ENCODE measurements at places on chromosomes 1 and 21.

- DNase-seq = no peak
Observed at GRCh38 chr1:18924221-18924691, 21.9 kb upstream of the ALDH4A1 start.

- DNase-seq = no peak
Observed at GRCh38 chr1:206466840-206467649, 3.2 kb upstream of the IKBKE start.

DNA sequence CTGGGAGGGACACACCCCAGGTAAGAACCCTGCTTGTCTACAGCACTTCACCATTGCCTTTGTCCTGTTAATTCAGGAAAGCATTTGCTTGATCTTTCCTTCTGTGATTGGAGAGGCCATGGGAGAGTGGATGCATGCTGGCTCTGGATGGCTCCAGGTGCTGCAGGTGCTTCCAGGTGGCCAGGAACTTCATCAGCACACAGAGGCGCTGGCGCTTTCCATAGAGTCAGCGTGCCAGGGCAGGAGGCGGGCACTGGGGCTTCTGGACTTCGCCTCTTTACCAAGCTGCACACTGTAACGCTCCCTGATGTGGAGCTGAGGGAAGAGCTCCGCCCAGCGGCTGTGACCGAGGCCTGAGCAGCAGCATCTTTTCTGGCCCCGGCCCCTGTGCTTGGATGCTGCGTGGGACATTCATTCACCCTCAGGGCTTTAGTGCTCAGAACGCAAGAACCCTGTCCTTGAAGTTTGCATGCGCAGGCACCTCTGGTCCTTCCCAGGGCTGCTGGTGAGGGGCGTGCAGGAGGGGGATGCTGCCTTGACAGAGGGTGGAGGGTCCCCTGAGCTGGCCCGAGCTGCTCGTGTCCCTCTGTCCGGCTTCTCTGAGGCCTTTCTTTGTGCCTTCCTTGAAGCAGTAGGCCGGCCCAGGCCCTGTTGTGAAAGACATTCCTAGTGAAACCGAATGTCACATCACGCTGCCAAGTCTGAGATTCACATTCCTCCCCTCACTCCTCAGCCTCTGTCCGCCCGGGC lies 1.6 kb upstream of the MX2 start:
- no peak for DNase-seq

DNA sequence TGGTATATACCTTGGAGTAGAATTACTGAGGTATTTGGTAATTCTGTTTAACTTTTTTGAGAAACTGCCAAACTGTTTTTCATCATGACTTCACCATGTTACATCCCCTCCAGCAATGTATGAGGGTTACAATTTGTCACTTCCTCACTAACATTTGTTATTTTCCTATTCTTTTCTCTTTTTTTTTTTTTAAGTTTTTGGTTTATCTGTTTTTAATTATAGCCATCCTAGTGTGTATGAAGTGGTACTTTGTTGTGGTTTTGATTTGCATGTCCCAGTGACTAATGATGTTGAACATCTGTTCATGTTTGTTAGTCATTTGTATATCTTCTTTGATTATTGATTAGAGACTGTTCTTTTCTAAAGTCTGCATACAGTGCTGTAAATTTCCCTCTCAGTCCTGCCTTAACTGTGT lies 147.3 kb downstream of the HS2ST1 start:
- no peak for DNase-seq

DNA sequence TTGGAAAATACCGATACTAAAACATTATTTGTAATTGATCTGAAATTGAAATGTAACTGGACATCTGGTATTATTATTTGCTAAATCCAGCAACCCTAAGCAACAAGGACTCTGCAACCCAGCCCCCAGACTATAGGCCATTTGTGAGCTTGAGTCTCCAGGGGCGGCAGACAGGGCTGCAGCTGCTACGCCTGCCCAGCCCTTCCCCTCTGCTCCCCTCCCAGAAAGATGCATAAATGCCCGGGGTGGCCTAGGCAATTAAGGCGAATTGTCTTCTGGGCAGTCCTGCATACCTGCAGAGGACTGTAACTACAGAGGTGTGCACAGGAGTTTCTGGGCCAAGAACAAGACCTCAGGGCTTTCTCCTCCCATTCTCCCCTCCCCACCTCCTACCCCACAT lies 41.2 kb upstream of the LBR start:
- no peak for DNase-seq

DNA sequence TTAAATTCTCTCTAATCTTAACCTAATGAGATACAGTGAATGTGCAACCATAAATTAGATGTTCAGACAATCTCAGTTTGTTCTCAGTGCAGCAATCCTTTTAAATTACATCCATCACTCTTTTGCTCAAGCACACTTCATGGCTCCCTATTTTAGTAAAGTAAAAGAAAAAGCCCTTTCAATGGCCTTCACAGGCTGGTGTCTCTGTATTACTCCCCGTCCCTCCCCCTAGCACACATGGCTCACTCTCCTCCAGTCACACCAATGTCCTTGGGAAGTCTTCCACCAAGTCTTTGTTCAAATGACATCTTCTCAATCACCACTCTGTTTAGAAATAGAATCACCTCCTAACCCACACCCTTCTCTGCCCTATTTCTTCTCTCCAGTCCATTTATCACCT lies 60.3 kb upstream of the RGS7 start:
- DNase-seq = no peak

- DNase-seq = no peak
Observed at GRCh38 chr1:89843273-89844130, 22.7 kb downstream of the LRRC8D start.

DNA sequence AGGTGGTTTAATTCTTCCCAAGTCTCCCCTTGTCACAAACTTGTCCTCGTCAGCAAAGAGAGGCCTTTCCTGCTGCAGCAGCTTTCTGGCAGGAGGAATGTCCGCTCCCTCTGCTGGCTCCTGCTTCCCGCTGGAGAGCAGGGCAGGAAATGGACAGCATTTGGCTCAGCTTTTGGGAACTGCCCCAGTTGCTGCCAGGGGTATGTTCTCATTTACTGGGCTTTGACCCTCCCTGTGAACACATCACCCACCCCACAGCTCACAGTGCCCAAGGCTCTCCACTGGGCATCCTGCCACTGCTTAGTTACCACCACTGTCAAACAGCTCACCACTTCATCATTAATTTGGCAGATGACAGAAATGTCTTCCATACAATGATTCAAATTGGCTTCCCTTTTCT lies 75.4 kb downstream of the MRPL37 start:
- no peak for DNase-seq

DNA sequence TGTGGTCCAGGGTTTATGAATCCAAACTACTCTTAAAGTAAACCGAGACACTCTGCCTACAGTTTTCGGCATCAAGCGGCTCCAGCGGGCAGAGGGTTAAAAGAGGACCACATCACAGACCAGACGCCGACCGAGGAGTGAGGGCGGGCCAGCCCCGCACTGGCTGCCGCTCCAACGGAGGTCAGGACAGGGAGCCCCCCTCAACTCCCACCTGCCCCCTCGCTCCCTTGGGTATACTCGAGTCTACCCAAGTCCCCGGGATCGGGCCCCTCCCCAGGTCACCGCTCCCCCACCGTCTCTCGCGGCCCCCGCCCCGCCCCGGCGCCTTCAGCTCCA lies 312 bp downstream of the ARNT start:
- DNase-seq = no peak

DNA sequence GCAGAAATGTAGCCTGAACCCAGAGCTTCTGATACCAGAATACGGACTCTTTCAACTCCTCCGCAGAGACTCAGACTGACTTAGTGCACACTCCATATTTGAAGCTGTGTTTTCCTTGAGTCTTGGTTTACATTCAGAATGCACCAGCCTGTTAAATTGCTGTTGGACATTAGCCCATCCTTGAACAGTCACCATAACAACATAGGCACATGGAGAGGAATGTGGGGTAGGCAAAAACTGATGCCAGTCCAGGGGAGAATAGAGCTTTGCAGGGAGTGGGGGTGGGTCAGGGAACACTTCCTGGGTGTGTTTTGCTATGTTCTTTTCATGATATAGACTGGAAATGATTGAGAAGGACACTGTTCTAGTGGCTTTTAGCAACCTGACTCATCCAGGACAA lies 76.3 kb upstream of the CACNA1E start:
- no peak for DNase-seq

GRCh38 chr1:159009704-159010361 lies at the start of gene IFI16:
Gene IFI16 (plus strand): TSS chr1:159009907. CDS start chr1:159014681, 4,774 bp downstream.
- DNase-seq = no peak

GRCh38 chr1:186530109-186530508 lies 69.2 kb upstream of the PDC start:
- DNase-seq = no peak

- no peak for DNase-seq
Observed at GRCh38 chr21:14308234-14308633, 74.7 kb downstream of the HSPA13 start.

DNA sequence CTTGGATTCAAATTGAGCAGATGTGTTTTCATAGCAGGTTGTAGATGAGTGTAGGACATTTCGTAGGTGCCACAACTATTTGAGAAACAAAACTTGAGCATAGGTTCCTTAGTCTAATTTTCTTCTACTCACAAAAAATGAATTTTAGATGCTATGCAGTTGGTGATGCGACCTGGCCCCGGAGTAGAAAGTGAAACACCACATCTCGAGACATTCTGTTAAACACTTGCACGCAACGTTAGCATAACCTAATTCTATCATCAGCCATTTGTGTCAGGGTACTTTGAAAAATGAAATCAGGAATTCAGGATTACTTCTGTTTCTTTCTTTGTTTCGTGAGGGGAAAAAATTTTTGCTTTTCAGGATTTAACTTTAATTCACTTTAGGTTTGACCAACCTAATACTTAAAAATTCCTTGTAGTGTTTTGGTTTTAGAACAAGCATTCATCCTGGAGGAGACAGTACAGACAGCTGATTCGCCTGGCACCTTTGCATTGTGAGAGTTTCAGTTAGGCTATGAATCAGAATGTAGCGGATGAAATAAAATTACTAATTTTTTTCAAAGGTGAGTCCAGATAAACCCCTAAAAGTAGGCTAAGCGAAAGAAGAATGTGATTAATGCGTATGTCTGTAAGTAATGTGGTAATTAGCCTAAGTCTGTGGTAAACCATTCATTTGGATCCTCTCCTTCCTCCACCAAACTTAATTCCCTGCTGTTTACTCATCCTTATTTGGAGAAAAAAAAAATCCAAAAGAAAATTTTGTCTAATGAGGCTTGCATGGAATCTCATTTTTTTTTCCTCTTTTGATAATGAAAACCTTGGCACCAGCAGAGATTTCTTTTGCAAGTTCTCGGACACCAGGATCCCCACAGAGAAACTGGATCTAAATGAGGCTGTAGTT lies 44.9 kb downstream of the MAP3K21 start:
- no peak for DNase-seq

DNA sequence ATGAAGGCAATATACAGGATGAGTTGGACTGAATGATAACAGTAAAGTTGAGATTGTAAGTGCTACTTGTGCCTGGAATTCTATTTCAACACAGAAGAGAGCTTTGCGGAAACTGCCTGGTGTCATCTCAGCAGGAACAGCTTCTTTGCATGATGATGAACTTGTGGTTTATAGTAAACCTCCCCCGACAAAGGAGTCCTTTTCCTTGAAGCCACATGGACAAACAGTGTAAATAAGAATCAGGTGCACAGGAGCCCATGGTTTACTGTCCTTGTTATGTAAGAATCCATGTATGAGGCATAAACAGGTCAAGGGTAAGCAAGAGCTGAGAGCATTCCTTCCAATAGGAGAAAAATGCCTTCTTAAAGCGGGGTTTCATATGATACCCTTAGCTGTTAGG lies 66.2 kb downstream of the PCNX2 start:
- DNase-seq = no peak

DNA sequence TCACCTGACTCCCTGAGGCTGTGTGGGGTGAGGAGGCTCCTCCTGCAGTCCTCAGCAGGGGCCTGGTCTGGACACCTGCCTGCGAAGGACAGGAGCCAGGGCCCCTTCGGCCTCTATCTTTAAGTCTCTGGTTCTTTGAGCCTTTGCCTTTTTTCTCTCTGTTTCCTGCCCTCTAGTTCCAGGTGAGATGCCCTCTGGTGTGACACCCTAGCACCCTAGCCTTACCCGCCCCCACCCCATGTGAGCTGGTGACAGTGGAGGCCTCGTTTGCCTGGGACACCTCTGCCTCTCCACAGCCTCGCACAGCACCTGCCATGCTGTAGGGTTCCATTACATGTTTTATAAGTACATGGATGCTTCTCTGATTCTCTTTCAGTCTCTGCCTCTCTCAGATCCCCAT lies 47.3 kb downstream of the DDX20 start:
- DNase-seq = no peak

DNA sequence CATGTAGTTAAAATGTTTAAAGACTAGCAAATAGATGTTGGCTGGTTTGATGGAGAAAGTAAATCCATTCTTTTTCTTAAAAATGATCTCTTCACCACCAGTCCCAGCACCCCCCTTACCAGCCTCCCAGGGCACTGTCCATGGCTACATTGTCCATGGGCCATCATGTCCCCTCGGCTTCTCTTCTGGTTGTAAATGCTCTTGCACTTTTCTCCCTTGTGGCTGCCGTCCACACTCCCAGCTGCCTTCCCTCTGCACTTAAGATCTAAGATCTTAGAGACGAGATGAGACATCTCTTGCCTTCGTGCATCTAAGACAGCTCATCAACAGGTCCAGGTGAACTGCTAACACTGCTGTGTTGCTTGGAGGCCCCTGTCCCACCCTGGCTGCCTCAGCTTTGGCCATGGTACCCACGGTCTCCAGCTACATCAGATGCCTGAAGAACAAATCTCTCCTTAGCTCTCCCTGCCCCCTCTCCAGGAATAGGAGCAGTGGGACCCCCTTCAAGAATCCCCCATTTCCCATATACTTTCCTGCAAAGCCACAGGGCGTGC lies 11.1 kb downstream of the CAPN2 start:
- no peak for DNase-seq

DNA sequence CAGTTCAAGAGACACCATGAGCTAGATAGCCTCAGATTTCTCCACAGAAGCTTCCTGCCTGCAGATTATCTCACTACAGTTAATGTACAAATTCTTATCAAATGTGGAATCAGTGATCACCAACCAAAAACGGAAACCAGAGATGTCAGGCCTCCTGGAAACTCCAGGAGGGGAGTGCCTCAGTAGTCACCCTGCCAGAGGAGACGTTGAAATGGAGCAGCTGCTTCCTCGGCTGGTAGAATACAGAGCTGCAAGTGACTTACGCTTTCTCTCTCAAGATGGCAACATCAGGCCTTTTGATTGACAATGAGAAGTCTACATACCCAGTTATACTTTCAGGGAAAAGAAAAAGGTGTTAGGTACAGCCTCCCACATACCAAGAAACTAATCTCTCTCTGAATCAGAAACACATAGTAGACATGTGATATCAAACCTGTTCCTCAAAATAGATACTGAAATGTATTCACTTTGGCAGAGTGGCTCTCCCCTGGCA lies 52.2 kb downstream of the ACP6 start:
- no peak for DNase-seq

DNA sequence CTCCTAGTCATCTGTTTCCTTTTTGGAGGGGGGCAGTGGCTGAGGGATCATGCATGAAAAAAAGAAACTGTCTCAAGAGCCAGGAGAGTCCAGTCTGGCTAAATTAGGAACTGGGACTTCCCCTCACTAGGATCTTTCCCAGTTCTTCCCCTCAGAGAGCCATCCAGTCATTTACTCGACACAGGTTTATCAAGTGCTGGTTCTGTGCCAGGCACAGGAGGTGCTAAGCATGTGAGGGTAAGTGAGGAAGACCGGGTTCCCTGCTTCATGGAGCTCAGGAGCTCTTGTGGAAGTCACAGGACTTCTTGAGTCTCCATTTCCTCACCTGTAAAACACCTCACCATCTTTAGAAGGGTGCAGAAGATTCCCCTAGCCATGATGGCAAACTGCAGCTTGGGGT lies 8.6 kb upstream of the NUAK2 start:
- no peak for DNase-seq
